ENCODE measurements at places on chromosomes 1 and 21.

- DNase-seq = no peak
Observed at GRCh38 chr21:41861255-41861654, 17.9 kb downstream of the PRDM15 start.

DNA sequence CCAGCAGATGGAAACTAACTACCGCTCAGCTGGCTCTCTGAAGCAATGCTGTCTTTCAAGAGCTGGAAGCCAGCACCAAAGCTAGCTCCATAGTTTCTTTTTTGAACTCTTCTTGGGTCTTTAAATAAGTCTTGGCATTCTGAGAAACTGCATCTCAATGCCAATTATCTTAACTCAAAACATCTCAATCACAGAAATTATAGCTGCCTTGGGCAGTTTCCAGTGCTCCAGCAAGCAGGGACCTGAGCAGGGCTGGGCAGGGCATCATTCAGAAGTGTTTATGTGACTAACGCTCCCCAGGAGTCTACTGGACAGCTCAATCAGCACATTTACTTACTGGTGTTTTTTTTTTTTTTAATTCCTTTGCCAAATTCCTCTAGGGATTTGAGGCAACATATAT, 18.3 kb upstream of the PADI4 start:
- DNase-seq = no peak

- DNase-seq = no peak
Observed at GRCh38 chr1:179318491-179318890, 24.9 kb downstream of the SOAT1 start.

- DNase-seq = no peak
Observed at GRCh38 chr1:168396940-168397684, 116.4 kb downstream of the TBX19 start.

DNA sequence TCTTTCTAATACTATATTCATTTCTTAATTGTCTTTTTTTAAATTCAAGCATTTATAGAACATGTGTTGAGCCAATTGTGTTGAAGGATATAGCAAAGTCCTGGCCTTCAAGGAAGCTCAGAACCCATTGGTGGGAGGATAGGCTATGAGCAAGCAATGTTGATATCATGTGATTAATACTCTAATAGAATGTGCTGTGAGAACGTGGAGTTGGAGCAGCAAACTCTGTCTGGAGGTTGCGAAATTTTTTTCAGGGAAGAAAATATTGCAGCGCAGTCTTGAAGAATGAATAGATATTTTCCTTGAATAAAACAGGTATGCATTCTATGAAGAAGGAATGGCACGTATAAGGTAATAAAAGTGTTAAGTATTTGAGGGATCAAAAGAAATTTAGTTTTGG, 229.2 kb upstream of the KCNK2 start:
- no peak for DNase-seq

DNA sequence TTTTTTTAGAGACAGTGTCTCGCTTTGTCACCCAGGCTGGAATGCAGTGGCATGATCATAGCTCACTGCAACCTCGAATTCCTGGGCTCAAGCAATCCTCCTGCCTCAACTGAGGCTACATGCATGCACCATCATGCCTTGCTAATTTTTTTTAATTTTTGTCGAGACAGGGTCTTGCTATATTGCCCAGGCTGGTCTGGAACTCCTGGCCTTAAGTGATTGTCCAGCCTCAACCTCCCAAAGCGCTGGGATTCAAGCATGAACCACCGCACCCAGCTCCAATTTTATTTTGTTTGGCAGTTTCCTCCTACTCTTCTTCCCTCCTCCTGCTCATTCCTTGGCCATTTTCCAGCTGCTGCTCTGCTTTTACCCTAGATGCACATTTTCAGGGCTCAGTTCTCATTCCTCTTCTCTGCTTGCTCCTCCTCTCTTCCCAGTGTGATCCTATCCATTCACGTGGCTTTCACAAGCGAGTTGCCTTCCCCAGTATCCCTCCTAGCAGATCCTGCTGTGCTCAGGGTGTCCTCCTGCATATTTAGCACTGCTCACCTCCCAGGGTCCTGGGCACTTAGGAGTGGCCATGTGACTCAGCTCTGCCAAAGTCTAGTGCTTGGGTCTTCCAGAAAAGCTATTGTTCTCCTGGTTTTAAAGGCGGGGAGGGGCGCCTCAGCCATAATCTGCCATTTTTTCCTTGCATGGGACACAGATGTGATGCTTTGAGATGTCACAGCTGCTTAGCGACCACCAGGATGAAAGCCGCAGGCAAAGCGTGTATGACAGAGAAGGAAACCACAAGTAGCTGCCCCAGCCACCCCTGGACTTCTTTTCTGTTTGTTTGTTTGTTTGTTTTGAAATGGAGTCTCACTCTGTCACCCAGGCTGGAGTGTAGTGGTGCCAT, 33.7 kb downstream of the PSEN2 start:
- DNase-seq = no peak

Measured in activated CD4-positive, alpha-beta T cell treated with anti-CD3 and anti-CD28 coated beads for 1 hour (primary cell).